Stimulated activated CD4-positive, alpha-beta T cell treated with anti-CD3 and anti-CD28 coated beads, Interleukin-1b, Interleukin-23, amount 100 ng/mL, for 1 hour (primary cell): ENCODE measurements at places on chromosomes 5 and 9.

DNA sequence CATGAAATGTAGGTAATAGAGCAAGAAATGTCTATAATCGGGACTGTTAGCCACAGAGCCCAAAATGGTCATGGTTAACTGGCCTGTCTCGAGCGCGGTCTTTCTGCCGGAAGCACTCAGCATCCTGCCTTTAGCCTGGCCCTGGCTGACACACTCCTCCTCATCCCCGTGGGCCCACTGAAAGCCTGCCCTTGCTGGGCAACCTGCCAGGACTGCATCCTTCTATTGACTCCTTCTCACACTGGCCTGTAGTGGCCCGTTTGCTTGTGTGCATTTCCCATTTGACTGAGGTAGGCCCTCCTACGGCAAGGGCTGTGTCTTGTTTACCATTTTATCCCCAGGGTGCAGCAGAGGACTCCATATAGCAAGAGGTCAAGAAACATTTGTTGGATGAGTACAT, 215.7 kb downstream of the ATPSCKMT start:
- DNase-seq, result no peak

- no peak for DNase-seq
Measured at GRCh38 chr9:3498691-3499090, 27.1 kb downstream of the RFX3 start.

- no peak for DNase-seq
Measured at GRCh38 chr9:86039991-86040860, 59.1 kb downstream of the GOLM1 start.

- DNase-seq, result no peak
Measured at GRCh38 chr9:94767331-94768072, 41.0 kb downstream of the AOPEP start.

- no peak for DNase-seq
Measured at GRCh38 chr5:170848033-170848432, 13.8 kb upstream of the RANBP17 start.

GRCh38 chr9:109120204-109120789, 550 bp upstream of the TMEM245 start:
- DNase-seq, result no peak

DNA sequence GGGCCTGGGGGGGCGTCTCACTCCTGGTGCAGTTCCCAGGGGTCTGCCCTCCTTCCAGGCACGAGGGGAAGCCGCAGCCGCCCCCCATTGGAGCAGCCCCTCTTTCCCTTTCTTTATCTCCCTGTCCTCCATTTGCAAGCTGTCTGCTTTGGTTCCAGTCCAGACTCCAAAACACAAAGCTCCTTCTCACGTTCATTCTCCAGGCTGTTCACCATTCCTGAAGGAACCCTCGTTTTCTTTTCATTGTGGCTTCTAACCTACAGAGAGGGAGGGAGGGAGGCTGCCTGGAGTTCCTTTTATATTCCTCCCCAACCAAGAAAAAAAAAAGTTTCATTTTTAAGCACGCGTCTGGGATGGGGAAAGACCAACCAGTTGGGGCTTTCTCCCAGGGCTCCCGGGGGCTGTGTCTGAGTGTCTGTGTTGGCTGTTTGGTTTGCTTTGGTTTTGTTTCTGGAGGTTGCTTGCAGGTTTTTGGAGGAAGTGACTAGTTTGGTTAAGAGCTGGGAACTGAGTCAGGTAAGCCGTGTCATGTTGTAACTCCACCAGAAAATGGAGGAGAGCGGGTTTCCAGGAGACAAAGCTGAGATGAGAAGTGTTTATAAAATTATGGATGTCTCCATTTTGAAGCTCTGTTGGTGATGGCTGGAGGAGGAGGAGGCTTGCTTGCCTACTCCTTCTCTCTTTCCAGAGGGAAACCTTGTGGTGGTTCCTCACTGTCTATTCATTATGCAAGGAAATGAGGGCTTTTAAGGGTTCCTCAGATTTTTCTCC, 1.6 kb downstream of the ZNF462 start:
- DNase-seq, result no peak
